ENCODE measurements at places on chromosomes 6 and 20.

DNA sequence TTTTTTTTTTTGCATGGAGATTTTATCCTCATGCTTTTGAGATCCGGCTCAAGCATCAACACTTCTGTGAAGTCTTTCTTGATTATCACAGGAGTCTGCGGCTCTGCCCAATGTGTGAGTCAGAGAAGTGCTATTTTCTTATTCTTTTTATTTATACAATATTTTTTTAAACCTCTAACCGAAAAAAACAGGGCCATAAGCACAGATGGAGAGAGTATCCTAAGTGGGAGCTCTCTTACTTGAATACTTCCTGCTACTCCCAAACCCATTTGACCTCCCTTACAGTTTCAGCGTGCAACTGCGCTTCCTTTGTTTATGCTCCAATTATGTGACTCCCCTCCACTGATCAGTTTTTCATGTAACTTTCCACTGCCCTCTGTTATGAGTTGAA, 8.7 kb upstream of the ATXN1 start:
- DNase-seq: no peak

DNA sequence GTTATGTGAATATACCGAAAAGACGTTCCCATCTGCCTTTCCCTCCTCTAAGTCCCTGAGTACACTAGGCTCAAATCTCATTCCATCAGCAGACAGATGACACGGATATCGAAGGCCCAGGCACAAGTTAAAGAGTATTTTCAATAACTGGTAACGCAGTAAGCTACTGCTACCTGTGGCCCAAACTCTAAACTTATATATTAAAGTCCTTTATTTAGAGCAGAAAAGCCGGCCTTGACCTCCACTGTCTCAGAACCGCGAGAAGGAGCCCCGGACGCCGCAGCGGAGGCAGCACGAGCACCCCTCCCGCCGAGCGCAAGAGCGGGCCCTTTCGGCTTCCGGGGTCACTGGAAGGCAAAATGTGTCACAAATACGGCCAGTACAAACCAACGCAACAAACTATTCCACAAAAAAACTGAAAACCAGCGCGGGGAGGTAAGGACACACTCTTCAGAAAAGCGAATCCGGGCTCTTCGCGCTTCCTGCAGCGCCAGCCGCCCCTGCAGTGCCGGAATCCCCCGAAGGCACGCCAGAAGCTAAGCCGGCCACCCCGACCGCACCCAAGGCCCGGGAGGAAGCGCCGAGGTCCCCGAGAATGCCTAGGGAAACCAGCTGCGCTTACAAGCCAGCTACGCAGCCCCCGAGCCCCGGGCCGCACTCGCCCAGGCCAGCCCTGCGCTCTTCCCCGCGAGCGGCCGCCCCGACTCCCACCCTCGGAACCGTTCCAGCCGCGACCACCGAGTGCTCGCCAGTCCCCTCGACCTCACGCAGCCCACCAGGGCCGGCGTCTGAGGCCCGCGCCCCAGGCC, 681 bp downstream of the DIDO1 start:
- peak; percentile 61 for DNase-seq

DNA sequence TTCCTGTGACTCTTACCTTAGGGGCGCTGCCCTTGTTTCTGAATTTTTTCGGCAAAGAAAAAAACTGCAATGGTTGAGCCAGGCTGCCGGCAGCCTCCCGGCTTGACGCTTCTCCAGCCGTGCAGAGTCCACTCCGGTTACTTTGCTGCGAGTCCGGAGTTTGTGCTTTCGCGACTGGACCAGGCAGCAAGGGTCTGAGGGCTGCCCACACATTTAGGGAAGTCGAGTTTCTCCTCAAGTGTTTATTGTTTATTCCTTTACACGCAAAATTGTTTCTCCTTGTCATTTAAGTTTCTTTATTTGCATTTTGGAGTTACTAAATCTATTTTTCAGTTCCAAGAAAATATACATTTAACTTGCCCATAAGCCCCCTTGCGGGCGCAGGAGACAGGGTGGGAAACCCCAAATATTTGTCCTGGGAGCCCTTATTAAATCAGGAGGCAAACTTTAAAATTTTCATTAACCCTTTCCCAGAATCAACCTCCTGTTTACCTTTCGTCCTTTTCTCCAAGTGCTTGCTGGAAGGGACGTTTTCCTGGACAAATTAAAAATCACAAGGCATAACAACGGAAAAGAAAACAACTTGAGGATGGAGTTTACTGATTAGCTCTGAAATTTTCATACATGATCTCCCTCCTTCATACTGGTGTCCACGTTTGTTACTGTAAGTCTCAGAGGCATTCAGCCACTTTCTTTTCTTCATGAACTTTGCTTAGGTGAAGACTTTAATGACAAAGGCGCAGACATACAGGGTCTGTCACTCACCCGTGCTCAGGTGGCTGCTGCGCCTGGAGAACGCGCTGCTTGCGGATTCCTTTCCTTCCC, 1.7 kb upstream of the PDE10A start:
- DNase-seq: no peak

DNA sequence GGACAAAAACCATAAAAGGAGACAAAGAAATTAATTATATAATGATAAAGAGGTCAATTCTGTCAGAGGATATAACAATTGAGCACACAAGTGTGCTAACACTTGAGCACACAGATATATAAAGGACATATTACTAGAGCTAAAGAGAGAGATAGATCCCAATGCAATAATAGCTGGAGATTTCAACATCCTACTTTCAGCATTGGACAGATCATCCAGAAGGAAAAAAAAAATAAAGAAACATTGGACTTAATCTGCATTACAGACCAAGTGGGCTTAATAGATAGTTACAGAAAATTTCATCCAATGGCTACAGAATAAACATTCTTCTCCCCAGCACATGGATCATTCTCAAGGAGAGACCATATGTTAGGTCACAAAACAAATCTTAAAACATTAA, 9.9 kb downstream of the VNN1 start:
- DNase-seq: no peak

DNA sequence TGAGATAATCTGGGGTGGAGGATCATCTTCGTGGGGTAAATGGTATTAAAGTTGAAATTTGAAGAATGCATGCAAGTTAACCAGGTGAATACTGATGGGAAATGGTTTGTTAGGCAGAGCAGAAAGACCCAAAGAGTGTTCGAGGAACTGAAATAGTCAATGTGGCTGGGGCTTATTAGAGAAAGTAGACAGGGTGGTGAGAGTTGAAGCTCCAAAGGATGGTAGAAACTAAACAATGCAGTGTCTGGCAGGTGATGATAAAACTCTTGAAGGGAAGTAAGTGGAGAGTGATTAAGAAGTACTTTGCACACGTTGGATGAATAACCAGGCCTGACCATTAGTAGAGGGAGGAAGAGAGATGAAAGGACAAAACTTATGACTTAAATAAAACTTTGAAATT, 39.8 kb upstream of the CENPW start:
- no peak for DNase-seq

DNA sequence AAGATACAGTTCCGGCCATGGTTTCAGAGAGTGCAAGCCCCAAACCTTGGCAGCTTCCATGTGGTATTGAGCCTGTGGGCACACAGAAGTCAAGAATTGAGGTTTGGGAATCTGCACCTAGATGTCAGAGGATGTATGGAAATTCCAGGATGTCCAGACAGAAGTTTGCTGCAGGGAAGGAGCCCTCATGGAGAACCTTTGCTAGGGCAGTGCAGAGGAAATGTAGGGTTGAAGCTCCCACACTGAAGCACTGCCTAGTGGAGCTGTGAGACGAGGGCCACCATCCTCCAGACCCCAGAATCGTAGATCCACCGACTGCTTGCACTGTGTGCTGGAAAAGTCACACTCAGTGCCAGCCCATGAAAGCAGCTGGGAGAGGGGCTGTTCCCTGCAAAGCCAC, 267.5 kb downstream of the OGFRL1 start:
- DNase-seq: no peak

DNA sequence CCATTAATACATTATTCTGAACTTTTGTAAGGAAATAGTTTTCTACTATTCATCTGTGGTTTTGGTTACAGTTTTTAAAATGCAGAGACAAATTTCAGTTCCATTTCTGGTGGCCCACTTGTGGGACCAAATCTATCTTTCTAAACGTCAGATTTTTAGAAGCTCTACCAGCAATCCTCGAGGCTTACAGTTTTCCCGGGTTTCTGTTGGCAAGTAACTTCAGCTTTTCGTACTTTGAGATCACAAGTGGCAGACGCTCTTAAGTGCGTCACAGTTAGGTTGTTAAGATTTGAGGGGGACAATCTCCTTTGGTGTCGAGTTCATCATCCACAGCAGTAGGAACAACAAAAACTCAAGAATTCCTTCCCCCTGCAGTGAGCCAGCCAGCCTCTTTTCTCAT, 60.0 kb downstream of the JARID2 start:
- no peak for DNase-seq

- DNase-seq: no peak
Observed at GRCh38 chr20:50450493-50450826, 59.7 kb upstream of the PTPN1 start.

DNA sequence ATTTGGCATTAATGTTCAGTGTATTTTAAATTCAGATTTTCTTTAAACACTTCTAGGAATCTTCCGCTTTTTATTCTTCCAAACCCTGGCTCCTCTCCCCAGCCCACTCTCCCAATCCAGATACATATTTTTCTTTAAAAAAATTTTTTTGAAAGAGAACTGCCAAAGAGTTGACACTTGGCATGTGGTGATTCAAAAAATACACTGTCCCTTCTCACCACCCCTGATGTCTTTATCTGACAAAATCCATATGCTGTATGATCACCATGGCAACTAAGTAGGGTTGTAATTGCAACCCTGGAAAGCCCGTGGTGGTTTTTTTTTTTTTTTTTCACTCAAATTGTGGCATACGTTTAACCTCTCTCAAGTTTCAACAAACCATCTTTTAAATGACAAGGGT, 355.8 kb upstream of the SASH1 start:
- DNase-seq: no peak

GRCh38 chr20:18588574-18588933, 700 bp downstream of the DTD1 start:
- DNase-seq: no peak

- DNase-seq: peak; percentile 73
Observed at GRCh38 chr20:4038047-4038459, 22.7 kb upstream of the RNF24 start.

DNA sequence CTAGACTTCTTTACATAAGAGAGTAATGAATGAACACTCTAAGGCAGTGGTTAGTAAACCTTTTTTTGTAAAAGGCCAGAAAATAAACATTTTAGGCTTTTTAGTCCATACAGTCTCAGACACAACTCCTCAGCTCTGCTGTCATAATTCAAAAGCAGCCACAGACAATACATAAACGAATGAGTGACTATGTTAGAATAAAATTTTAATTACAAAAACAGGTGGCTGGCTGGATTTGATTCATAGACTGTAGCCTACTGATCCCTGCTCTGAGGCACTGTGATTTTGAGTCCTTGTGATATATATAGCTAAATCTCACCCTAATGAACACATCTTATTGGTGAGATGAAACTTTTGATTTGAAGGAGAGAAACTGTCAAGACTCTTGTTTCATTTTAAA, 155.1 kb downstream of the AIG1 start:
- DNase-seq: no peak

- no peak for DNase-seq
Observed at GRCh38 chr20:9723501-9724202, 115.2 kb downstream of the PAK5 start.

- no peak for DNase-seq
Observed at GRCh38 chr6:17847203-17847760, 140.2 kb downstream of the KIF13A start.

DNA sequence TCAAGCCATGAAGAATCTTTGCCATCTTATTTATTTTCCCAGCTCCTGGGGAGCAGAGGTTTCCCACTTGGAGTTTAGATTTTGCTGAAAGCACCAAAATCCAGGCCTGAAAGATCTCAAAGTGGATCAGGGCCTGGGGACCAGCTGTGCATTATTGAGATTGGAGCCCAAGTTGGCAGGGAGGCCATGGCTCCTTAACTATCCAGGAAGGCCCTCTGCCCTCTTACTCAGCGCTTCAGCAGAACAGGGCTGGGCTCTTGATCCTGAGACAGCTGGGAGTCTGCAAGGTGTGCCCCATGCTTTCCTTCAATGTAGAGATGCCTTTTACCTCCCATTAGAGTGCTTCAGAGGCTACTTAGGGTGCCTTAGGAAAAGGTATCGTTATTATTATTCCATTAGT, 24.6 kb downstream of the FOXO3 start:
- DNase-seq: no peak

DNA sequence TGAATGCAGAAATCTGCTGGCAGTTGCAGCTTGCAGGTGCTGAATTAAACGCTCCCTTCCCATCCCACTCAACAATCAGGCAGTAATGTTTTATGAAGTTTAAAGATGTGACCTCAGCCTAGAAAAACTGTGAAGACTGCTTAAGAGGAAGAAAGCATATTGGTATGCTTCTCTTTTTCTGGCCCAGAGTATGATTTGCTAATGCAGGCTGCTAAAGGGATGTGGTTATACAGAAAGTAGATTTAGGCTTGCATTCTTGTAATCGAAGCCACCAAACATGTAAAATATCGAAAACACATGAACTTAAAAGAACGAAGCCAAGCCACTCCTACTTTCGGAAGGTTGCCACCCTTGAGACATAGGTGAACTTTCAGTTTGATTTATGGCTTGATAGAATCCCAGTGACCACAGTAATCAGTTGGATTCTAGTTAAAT, 40.7 kb downstream of the MAP3K5 start:
- DNase-seq: no peak

GRCh38 chr6:22466665-22467245, 102.6 kb upstream of the HDGFL1 start:
- DNase-seq: no peak

DNA sequence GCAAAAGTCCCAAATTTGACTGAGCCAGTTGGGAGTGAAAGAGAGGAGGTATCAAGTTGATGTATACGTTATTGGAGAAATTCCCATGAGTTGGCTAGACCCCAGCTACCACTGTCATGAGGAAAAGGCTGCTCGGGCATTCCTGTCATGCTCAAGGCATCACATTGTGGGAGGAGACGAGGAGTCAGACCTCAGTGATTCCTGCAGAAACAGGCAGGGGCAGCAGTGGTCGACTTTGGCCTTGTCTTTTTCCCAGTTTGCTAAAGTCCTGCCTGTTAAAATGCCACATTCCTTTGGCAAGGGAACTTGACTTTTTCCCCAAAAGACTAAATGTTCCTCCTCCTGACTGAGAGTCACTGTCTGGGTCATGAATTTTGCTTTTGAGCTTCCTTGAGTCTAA, 295.5 kb upstream of the HS3ST5 start:
- no peak for DNase-seq

DNA sequence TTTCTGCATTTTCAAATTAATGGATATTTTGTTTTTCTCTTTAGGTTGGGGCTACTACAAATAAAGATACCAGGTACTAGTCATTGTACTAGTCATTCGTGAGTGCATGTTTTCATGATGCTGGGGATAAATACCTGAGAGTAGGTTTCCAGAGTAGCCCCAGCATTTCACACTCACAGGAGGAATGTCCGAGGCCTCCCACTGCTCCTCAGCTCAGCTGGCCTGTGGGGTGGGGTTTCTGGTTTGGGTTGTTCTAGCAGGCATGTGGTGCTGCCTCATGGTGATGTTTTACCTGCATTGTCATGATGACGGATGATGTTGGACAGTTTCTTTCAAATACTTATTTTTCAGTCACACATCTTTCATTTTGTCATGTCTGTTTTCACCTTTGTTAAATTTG, 144.5 kb downstream of the SMOC2 start:
- no peak for DNase-seq

GRCh38 chr20:52744441-52744840, 227.7 kb upstream of the TSHZ2 start:
- DNase-seq: no peak

GRCh38 chr20:33337119-33337518, 54.1 kb downstream of the BPIFB1 start:
- no peak for DNase-seq
